CD4-positive, alpha-beta T cell treated with Interleukin-15 for 4 hours (primary cell): ENCODE measurements at places on chromosomes 3 and 15.

DNA sequence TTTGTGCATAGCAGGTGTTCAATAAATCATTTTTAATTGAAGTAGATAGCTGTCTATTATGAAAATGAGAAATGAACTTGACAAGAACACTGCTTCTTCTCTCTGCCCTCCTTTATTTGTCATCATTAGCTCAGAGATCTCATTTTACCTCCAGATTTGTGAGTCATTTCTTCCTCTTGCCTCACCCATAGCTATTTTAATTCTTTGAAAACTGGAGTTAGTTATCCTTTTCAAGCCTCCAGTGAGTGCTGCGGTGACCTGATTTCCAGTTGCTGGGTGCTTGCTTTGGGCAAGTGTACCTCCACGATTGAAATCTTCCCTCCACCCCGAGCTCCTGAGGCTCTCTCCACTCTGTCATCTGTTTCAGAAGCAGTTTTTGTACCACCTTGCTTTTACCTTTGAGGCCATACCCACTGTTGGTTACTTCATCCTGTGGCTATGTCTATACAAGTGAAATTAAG lies 114.6 kb downstream of the NFKBIZ start:
- DNase-seq, result peak; percentile 14

- no peak for DNase-seq
Measured at GRCh38 chr15:68658641-68659358, 80.0 kb downstream of the CORO2B start.

- peak; percentile 52 for DNase-seq
Measured at GRCh38 chr3:8324747-8325146, 176.9 kb upstream of the LMCD1 start.

DNA sequence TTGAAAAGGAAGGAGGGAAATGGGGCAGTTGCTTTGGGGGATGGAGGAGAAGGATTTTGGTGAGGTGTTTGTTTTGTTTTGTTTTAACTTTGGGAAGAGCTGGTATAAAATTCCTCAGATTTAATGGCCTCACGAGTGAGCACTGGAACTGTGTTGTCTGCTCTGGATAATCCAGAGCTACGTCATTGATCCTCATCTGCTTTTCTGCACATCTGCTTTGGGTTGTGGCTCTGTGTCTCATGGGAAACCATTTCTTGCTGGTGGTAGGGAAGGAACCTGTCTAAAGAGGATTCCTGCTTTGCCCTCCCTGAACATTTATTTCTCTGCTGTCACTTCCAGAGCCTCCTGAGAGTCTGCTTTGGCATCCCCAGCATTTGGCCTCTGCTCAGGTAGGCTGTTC lies 3.1 kb downstream of the SNRK start:
- no peak for DNase-seq

DNA sequence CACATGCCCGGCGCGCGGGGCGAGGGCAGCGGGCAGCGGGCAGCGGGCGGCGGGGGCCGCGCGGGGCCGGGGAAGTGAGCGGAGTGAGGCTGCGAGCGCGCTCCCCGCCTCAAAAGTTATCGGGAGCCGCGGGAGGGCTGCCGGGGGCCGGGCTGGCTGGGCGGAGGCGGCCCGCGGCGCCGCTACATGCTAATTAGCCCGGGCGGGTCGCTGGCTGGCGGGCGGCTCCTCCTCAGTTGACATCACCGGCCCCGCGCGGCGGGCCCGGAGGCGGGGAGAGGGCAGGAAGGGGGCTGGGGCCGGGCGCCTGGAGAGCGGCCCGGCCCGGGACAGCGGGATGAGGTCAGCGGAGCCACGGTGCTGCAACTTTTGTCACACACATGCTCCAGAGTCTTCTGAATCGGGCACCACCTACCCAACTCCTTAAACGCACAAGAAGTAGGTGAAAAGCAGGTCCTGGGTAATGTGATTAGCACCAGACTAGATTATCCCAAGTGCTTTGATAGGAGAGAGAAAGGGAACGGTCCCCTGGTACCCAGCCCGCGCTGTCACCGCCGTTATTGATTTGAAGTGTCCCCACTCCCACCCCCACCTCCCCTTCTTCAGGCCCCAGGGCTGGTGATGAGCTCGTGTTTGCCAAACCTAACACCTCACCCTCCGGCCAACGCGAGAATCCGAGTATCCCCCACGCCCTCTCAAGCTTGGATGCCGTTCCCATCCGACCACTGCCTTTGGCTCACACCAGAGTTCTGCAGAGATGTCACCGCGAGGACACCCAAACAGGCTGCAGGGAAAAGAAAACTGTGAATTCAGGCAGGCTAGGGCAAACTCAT lies at the start of gene HEG1:
Gene HEG1, minus strand, starts transcription at position 85 of the 833 bp plus-strand sequence. CDS start 107 bp downstream, outside the sequence.
- DNase-seq, result peak; percentile 68

DNA sequence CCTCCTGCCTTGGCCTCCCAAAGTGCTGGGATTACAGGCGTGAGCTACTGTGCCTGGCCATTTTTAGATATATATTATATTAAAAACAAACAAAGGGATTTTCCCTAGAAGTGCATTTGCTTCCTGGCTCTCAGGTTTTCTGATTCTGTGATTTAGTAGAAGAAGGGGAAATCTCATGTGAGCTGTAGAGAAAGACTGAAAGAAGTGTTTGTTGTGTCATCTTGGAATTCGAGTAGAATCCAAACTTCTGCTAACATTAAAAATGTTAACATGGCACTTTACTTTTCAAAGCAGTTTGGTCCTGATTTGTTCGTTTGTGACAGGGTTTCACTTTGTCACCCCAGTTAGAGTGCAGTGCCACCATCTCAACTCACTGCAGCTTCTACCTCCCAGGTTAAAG lies 34.9 kb downstream of the IQGAP1 start:
- DNase-seq, result no peak

DNA sequence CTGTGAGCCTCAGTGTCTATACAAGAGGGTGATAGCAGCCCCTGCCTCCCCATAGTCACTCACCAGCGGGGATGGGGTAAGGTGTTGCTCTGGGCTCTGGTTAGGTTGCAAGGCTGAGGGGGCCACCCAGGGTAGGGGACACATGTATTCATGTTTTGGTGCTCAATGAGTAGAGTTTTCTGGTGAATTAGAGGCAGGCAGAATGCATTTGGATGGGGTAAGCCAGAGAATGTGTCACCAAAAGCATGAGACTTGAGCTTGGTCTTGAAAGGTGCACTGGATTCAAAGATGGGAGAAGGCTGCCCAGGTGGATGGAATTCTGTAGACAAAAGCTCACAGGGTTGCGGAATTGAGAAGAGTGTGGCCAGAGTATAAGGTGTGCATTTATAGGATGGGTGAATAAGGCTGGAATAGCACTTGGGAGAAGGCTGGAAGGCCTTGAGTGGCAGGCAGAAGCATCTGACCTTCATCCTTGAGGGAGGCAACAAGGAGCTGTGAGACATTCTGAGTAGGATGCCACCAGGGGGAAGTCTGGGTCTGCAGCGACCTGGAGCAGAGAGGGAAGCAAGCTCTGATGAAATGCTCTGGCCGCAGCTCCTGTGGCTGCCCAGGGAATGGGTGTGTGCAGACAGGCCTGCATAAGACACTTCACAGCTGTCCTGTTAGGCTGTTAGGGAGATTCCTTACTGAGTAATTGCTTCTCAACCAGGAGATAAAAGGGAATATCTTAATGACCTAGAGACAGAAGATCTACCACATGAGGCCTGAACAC lies 149.6 kb downstream of the CHDH start:
- no peak for DNase-seq

DNA sequence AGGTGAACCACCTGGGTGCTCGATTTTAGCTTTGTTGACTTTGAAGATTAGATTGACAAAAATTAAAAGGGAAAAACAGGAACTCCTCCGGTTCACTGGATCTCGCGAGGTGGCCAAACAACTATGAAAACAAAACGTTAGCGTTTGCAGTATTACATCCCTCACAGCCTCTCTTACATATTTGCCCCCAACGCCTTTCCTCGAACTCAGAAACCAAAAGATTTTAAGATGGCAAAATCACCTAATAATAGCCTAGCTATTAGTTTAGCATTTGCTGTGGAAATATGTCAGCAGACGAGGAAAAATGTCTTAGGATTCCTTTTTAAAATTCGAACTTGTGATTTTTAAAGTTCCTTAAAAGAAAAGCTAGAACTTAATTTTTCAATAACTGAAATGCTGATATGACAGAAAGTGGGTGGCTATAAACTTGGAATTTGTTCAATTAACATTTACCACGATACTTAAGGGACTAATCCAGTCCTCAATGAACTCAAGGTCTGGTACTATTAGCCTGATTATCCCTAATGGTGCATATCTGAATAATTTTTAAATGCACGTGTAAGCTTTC lies 491 bp upstream of the SENP7 start:
- no peak for DNase-seq

GRCh38 chr3:189320511-189320910 lies 148.7 kb downstream of the TPRG1 start:
- DNase-seq, result no peak
